ENCODE measurements at places on chromosomes 6 and 20.

- DNase-seq: no peak
Observed at GRCh38 chr6:123551939-123552707, 84.6 kb downstream of the TRDN start.

GRCh38 chr6:42402184-42402583 lies 49.5 kb downstream of the TRERF1 start:
- peak; percentile 30 for DNase-seq

- DNase-seq: no peak
Observed at GRCh38 chr6:132096245-132096644, 145.1 kb upstream of the CCN2 start.

DNA sequence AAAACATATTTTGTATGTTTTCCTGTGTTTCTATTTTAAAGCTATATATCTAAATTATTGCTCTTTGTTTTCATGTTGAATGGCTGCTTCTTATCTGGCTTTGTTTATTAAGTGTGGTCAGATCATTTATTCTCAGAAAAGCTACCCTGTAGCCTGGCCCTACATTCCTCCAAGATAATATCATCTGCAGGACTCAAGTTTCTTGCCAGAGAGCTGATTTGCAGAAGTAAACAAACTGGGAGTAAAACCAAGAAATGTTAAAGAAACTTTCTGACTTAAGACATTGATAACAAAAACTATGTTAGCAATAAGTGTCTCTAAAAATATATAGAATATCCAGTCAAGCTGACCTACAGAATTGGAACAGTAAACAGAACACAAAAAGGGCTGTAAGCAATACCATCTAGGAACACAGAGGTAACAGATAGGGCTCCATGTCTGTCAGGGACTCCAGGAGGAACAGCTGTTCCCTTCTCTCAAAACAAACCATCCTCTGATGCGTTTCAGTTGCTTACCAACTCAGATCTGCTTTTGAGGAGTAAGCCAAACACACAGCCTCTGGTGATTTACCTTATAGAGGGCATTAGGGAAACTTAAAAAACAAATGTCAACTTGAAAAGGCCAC lies 17.5 kb upstream of the CEP85L start:
- DNase-seq: no peak

- DNase-seq: no peak
Observed at GRCh38 chr6:19538096-19538495, 299.1 kb upstream of the ID4 start.

Measured in GM12892 (cell line).